ENCODE measurements at places on chromosomes 5 and 9.

GRCh38 chr9:132806723-132807421 is 71.2 kb downstream of the AK8 start:
- peak; percentile 11 for DNase-seq

DNA sequence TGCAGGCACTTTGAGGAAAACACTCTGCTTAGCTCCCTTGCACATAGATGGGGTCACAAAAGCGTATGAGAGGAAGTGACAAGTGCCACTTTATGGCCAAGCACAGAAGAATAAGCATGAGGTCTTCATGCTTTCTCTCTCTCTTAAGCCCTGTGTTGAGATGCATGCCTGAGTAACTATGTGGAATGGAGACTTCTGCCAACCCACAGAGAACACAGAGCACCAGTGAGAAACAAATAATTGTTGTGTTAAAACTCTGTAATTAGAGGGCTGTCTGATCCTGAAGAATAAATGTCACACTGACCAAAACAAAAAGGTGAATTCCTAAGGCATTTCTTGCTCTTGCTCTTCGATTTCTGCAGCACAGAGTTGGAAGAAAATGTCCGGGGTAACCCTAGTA is 488.5 kb downstream of the CTNND2 start:
- peak; percentile 21 for DNase-seq

DNA sequence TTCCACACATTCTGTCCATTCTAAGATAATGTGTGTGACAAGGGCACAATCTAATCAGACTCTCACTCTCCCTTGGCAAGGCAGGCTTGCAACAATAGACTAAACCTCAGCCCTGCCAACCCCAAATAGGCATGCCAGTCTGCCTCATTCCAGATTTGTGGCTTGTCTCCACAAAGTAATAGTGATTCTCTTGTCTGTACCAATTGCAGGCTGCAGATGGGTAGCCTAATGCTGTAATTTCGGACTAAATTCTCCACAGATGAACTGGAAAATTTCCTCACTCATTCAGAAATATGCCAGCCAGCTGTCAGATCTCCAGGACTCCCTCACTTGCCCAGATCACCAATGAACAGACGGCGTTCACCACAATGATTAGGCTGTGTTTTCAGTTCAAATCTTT is 413.6 kb downstream of the ELAVL2 start:
- no peak for DNase-seq

DNA sequence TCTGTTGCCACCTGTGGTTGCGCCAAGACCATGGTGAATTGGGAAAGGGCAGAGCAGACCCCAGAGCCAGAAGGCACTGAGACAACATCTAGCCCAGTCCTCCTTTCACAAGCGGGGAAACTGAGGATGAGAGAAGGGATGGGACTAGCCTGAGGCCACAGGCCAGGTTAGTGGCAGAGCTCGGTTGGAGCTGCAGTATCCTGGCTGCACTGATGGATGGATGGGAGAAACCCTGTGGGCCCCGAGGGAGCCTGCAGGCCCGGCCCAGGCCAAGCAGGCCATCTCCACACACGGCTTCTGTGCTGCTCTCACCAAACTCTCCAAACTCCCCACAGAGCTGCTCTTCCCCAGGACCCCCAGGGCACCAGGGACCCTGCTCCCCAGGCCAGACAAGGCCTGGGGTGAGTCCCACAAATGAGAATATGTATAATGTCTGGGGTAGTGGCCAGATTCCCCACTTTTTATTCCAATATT is 60.2 kb downstream of the TSTD2 start:
- DNase-seq, result no peak

DNA sequence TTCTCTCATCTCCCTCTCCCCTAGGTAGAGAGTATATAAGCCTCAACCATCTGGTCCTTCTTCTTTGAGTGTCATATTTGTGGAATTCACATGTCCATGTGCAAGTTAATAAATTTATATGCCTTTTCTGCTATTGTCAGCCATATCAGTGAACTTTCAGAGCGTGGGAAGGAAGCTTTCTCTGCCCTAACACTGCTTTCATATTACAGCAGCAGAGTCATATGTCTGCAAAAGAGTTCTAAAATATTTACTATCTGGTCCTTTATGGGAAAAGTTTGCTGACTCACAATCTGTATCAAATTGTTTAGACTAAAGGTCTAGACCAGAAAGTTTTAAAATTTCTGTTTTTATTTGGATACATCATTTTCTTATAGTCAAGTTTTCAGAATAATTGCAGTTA is 669.0 kb downstream of the LRRC70 start:
- DNase-seq, result no peak

- DNase-seq, result no peak
These were observed 481.8 kb upstream of the ARRDC3 start for GRCh38 chr5:91864962-91865361.
